ENCODE measurements at places on chromosomes 2 and 18.

DNA sequence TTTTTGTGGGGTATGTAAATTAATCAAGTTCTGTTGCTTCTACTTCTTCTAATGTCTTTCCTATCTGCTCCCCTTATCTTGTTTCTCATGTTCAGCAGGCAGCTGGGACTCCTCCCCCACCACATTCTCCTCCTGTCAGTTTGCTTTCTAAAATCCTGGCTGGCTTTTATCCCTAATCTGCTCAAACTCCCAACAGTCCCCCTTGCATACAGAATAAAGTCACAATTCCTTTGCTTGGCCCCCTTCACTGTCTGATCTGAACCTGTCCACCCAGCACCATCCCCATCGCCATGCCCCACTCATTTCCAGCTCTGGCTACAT, 2.2 kb downstream of the CFAP221 start:
- DNase-seq, result no peak

- no peak for DNase-seq
These were observed 2.1 kb downstream of the ANKMY1 start for GRCh38 chr2:240555541-240556250.

GRCh38 chr18:37275237-37275741, 290.3 kb downstream of the CELF4 start:
- DNase-seq, result no peak

GRCh38 chr2:223109341-223109740, 57.4 kb downstream of the KCNE4 start:
- no peak for DNase-seq

DNA sequence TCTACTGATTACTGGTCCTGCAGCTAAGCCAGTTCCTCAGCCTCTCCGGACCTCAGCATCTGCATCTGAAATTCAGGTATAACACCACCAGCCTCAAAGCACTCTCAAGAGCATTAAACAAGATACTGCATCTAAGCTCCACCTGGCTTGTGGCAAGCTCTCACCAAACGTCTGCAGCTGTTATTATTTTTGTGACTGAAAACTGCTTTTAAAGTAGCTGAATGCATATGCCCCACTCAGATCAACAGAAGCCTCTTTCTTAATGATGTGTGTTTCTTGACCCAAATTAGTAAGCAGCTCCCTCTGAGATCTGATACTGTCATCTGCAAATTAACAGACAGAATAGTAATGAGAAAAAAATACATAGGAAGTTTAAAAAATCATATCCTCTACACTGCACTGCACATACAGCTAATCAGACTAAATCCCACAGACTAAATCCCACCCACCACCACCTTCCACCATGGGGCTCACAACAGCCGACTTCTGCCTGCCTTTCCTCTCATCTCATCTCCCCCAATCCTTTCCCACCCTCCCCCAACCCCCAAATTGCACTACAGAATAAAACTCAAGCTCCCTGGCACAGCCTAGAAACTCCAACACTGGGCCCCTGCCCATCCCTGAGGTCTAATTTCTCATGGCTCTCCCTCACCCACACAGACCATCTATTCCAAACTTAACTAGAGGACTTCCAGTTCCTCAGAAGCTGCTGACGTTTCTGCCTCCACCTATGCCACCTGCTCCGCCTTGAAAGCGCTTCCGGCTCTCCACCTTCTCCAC, 52.9 kb downstream of the TMEM163 start:
- DNase-seq, result no peak

DNA sequence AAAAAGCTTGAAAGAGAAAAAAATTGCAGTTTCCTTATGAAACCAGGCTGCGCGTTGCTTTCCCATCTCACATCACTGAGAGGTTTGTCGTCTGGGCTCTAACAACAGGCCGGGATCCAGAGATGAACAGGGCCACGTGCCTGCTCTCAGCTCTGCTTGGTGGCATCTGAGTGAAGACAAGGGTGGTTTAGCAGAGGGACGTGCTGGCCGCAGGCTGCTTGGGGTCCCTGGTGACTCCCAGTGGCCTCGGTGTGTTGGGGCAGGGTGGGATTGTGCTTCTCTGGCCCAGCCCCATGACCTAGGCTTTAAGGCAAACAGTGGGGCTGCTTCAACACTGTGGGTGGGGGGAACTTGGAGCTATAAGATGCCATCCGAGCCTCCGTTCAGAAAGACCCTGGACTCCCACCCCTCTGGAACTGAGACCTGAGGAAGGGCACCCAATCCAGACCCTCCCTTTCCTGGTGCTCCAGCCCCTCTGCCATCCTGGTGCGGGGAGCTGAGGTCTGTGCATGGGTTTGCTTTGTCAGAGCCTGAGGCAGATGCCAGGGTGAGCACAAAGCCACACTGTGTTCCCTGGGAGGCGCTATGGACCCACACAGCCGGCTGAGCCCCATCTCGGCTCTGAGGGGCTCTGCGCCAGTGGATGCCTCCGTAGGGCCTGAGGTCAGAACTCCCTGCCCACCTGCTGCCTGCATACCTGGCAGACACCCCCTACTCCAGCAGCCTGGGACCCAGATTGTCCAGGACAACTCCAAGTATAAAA, 18.4 kb upstream of the HPCAL1 start:
- DNase-seq, result no peak

DNA sequence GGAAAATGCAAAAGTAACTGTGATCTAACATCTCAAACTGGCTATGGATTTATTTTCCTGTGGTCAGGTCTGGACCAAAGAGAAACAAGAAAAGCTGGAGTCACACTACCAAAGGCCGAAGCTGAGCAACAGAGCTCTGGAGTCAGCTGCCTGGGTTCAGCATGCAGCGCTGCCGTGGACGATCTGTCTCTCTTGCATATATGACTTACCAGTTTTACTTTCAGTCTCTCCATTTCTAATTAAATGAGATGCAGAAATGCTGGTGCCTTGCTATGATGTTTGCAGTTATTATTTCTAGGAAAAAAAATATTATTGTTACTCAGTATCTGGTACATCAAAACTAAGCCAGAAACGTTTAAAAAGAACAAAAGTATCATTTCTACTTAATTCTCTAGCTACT, 813.2 kb downstream of the RNF144A start:
- DNase-seq, result no peak

GRCh38 chr2:142130111-142131009, 456 bp downstream of the LRP1B start:
- DNase-seq, result no peak

DNA sequence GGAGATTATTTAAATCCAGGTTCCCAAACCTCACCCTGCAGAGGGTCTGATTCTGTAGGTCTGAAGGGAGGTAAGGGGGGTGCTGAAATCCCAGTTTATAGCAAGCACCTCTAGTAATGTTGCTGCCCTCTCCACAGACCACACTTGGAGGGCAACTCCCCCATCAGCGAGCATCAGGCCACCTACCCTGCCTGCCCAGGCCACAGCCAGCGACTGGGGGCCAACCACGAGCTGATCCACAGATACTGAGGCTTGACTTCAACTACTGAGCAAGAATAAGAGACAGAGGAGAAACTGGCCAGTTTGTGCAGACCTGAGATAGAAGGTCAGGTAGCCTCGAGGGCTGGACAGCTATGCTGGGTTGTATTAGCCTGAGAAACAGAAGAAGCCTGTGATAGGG, 36.3 kb upstream of the LBH start:
- DNase-seq, result no peak

DNA sequence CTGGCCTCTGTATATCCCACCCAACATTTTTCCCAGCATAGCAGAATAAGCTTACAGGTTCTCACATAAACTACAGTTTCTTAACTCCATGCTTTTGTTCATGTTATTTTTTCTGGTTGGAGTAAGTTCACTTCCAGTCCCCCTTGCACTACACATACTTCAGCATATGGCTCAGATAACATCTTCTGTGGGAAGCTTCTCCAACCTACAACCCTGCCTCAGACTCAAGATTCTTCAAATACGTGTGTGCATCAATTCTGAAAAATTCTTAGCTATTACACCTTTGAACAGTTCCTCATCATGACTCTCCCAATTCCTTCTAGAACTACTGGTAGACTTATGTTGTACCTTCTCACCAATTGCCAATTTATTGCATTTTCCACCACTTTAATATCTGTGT, 7.5 kb upstream of the CPLX4 start:
- no peak for DNase-seq

DNA sequence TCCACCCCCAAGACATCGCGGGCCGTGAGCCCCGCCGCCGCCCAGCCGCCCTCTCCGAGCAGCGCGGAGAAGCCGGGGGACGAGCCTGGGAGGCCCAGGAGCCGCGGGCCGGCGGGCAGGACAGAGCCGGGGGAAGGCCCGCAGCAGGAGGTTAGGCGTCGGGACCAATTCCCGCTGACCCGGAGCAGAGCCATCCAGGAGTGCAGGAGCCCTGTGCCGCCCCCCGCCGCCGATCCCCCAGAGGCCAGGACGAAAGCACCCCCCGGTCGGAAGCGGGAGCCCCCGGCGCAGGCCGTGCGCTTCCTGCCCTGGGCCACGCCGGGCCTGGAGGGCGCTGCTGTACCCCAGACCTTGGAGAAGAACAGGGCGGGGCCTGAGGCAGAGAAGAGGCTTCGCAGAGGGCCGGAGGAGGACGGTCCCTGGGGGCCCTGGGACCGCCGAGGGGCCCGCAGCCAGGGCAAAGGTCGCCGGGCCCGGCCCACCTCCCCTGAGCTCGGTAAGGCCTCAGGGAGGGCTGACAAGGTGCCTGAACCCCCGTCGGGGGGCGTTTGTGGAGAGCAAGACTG, 14.2 kb downstream of the SPEG start:
- DNase-seq, result no peak

DNA sequence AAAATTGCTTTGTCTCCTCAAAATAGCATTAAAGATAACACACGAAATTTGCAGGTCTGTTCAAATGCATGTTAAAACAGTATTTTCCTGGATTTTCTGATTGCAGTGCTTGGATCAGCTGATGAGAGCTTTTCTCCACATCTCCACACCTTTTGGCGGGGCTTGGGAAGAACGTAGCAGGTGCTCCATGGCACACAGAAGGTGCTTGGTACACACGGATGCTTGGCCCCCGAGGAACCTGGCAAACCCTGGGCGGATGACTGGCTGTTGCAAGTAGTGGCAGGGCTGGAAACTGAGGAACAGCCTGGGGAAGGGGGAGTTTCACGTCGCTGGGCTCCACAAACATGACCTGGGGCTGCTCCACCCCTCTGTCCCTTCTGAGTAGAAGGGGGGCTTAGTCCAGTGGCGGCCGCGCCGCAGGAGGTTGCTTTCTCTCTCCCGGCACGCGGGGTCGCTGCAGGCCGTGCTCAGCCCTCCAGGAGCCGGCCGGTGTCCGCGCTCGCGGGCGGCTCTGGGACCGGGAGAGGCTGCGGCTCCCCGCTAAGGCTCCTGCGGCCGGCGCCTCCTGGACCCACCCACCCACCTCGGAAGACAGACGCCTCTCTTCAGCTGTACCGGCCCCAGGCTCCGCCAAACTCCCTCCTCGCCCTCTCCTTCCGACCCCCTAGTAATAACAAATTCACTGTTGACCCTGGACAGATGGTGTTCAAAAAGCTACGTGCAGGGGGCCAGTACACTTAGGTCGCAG, 69.3 kb downstream of the MARCO start:
- DNase-seq, result no peak

DNA sequence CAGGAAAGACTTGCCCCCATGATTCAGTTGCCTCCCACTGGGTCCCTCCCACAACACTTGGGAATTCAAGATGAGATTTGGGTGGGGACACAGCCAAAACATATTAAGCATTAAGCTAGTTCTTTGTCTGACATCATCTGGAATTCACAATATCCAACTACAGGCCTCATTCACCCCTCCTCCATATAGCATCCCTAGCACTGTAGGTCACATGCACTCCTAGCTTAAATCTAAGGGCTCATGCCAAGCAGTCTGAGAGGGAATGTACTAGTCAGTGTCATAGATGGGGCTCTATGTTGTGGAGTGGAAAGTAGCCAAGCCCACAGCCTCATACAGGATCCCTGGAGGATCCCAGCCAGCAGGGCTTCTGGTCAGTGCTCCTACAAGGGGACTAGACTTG, 92.1 kb downstream of the IRS1 start:
- no peak for DNase-seq

DNA sequence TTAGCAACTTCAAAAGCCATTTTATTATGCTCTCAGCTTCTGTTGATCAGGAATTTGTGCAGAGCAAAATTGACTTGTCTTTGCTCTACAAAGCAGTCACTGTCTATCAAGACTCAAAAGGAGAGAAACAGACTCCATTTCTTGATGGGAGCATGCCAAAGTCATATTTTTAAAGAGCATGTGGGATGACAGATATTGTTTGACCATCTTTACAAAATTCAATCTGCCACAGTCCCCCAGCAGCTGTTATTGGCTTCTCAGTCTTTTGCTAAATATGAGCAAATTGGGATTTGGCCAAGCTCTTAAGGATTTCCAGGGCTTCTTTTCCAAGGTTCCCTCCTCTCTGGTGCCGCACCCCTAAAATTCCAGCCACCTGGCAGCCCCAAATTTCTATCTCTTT, 67.9 kb downstream of the TEX51 start:
- DNase-seq, result no peak

GRCh38 chr18:25743646-25744151, 346.7 kb downstream of the SS18 start:
- no peak for DNase-seq

DNA sequence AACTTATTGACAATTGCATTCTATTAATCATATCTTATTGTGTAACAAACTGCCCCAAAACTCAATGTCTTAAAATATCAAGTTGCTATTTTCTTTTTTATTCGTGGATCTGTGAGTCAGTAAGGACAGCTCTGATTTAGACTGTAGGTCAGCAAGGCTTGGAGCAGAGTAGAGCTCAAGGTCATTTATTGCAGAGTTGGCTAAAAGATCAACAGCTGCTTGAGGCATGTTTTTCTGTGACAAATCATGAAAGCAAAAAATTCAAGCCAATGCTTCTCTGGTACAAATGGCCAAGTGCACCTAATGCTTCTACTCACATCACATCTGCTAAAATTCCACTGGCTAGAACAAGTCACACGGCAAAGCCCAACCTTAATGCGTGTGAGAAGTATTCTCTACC, 497.7 kb upstream of the LRATD1 start:
- no peak for DNase-seq

DNA sequence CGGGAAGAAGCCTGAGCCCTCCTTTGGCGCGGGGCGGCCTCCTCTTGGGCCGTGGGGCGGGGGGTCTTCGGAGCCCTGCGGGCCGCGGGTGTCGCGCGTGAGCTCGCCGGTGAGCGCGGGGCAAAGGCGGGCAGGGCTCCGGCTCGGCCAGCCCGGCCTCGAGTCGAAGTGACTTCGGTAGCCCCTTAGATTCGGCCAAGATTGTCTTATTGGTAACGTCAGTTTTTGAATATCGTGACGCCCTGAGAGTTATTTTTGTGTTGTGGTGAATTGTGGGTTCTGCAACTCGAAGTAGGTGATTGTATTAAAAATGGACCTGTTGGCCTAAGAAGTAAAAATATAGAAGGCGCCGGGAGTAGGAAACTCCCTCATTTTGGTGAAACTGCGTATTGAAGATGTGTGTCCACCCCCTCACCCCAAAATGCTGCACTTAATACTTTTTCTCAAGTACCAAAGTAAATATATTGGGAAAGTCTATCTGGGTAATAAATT, 669 bp downstream of the MARCHF7 start:
- no peak for DNase-seq

GRCh38 chr2:241088376-241088775, 13.7 kb downstream of the MTERF4 start:
- DNase-seq, result no peak

Measured in activated CD4-positive, CD25-positive, alpha-beta regulatory T cell treated with anti-CD3 and anti-CD28 coated beads, Interleukin-2, amount 50 U/mL, for 72 hours (primary cell).